ENCODE measurements at places on chromosomes 11 and 22.
A peak's percentile ranks its signal among the peaks of the same experiment; 100 is the strongest.

GRCh38 chr11:130088217-130088616 lies 18.5 kb downstream of the APLP2 start:
- DNase-seq = no peak

DNA sequence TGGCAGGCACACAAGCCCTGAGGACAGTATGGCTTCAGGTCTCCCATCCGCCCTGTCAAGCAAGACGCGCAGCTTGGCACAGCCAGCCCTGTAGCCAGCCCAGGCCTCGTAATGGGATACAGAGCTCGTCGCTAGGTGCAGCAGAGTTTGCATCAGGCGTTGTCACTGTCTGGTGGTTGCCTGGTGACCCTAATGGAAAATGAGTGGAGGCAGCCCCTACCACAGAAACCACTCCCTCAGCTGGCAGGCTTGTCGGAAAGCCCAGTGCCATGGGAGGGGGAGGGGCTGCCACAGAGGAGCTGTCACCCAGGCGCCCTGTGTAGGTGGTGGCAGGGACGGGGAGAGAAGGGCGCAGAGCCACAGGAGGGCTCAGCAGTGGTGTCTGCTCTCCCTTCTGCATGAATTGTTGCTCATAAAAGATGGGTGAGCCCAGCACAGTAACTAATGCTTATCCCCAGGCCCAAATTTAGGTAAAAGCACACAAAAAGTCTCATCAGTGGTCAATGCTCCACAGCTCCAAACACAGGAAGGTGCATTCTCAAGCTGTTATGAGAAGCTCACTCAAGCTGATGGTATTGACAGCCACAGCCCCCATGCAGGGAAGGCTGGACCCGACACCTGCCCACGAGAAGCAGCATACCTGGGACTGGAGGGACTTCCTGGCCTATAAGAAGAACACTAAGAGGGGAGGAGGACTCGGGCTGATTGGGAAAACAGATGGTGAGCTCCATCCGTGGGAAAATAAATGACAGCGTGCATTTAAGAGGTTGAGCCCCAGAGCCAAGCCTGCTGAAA lies 164.6 kb downstream of the ETS1 start:
- DNase-seq = peak; percentile 81

- no peak for DNase-seq
These were observed 2.3 kb downstream of the IL2RB start for GRCh38 chr22:37147186-37147990.

DNA sequence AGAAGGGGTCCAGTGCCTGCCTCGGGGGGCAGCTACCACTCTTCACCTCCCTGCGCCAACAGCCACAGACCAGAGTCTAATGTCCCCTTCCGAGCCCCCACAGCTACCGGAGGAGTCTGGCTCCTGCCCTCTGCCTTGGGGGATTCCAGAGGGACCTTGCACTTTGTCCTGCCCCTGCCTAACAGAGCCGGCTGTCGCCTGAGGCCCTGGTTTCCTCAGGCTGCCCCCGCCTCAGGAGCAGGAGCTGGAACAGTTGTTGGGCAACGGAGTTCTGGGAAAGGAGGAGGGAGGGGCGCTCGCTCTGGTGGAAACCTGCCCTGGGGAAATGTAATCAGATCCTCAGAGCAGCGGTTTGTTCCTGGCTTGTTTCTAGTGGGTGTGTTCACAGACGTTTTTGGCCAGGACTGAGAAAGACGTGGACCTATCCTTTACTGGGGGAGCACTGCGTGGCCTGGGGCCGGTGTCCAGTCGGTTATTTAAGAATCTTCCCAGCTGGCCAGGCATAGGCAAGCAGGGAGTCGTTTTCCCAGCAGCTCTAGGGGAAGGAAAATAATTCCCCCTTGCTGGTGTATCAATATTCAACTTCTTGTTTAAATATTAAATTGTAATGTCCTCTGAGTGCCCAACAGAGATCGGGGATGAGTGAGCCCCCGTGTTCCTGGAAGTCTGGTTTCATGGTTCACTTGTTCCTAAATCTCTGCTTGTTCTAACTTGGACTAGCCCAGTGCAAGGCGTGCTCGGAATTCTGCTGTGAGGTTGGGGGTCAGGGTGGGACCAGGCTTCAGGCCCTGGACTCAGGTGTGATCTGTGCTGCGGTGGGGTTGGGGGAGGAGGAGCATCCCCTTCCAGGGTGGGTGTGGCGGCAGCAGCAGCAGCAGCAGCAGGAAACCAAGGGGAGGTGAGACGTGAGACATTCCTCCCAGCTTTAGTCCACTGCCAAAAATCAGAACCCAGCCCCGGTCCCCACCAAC lies 32.1 kb downstream of the A4GALT start:
- no peak for DNase-seq

GRCh38 chr22:20968281-20968977 lies 1.4 kb downstream of the AIFM3 start:
- DNase-seq = no peak

DNA sequence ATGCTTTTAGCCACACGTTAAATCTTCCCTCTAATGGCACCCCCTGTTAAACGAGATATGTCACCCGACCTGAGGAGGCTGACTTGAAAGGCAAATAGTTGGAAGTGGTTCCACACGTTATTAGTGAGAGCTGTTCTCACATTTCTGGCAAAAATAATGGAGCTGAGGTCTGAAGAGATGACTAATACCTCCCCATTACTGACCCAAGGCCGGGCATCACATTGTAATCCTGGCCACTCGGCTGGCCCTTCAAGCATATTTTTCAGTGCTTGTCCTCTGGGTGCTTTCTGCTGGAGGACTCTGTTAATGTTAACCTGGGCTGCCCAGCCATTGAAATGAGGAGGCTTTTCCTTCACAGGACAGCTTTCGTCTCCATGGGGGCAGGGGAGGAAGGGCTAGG lies 260.0 kb upstream of the CADM1 start:
- DNase-seq = no peak

DNA sequence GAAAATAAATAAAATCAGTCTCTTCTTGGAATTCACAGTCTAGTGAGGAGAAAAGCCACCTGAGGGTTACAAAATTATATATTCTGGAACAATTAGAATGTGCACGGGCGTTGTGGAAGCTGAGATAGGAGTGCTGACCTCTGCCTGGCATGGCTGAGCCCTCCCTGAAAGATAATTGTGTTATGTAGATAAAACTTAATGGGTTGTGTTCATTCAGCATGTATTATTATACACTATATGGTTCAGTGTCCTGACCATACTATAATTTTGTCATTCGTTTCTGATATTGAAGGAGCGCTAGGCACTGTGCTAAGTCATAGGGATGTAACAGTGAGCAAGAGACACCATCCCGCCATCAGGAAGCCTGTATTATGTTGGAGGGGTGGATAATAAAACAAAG lies 3.7 kb downstream of the ACAT1 start:
- DNase-seq = no peak

DNA sequence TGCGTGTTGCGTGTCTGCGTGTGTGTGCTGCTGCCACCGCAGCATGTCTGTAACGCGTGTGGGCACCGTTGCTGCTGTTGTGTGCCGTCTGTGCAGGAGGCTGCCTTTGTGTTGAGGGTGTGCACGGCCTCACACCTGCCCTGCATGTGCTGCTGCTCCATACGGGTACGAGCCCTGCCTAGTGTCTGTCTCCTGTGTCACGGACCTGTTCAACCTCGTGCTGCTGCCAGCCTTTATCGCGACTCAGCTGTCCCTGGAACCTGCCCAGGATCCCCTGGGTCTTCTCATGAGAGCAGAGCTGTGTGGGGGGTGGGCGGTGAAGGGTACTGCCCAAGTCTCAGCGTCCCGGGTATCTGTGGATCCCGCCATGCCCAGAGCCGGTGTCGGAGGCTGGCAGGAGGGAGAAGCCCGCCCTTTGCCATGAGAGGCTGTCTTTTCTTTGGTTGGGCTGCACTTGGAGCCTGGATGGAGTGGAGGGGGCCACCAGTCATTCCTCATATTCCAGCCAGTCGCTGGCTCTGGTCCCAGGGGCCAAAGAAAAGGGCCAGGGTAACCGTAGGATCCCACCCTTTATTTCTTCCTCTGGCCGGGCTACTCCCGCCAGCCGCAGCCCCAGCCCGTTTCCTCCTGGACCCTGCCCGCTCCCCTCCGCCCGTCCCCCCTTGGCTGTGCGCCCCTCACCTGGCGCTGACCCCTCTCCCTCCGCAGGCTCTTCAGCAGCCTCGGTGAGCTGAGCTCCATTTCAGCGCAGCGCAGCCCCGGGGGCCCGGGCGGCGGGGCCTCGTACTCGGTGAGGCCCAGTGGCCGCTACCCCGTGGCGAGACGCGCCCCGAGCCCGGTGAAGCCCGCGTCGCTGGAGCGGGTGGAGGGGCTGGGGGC lies 7.8 kb upstream of the ACR start:
- DNase-seq = no peak

DNA sequence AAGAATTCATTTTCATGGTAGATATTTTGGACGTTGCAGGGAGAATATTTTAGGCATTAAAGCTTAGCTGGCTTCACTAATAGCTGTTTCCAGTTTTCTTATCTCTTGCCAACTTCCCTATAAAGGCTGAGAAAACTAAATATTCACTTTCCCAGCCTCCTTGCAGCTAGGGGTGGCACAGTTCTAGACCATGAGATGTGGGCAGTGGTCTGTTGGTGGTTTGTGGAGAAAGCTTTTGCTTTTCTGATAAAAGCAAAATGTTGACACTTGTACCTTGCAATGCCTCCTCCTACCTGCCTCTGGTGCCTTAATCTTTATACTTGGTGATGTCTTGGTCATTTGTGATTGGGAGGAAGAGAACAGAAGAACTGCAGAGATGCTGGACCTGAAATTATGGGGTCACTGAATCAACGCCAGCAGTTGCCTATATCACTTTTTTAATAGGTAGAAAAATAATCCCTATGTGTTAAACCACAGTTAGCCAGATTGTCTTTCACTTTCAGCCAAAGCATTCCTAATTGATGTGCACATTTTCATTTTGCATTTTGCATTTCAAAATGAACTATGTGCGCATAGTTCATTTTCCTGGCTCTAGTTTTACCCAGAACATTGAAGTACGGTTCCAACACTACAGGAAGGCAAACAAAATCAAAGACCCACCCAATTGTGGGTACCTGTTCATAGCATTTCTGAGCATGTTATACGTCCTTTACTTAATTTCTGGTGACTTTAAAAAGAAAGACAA lies 24.9 kb upstream of the ABTB2 start:
- DNase-seq = no peak

- no peak for DNase-seq
These were observed 729.8 kb downstream of the FAM181B start for GRCh38 chr11:82003671-82004515.

- no peak for DNase-seq
These were observed 8.6 kb downstream of the NAT10 start for GRCh38 chr11:34114014-34114413.

DNA sequence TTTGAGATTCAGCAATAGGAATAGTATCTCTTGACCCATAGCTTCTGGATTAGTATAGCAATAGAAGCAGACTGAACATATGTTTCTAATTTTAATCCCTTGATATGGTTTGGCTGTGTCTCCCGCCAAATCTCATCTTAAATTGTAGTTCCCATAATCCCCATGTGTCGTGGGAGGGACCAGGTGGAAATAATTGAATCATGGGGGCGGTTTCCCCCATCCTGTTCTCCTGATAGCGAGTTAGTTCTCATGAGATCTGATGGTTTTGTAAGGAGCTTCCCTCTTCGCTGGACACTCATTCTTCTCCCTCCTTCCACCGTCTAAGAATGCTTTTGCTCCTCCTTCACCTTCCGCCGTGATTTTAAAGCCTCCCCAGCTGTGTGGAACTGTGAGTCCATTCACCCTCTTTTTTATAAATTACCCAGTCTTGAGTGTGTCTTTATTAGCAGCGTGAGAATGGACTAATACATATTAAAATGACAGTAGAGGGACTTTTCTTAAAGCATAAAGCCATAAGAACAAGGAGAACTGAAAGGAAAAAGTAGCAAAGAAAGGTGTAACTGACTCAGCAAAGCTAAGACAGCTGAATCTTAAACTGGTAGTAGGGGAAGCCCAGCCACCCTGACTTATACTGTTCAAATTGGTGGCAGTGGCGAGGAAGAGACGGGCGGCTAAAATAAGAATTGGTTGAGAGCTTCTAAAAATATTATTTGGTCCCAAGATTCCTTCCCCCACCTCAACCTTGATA lies 20.3 kb upstream of the SLN start:
- DNase-seq = no peak

DNA sequence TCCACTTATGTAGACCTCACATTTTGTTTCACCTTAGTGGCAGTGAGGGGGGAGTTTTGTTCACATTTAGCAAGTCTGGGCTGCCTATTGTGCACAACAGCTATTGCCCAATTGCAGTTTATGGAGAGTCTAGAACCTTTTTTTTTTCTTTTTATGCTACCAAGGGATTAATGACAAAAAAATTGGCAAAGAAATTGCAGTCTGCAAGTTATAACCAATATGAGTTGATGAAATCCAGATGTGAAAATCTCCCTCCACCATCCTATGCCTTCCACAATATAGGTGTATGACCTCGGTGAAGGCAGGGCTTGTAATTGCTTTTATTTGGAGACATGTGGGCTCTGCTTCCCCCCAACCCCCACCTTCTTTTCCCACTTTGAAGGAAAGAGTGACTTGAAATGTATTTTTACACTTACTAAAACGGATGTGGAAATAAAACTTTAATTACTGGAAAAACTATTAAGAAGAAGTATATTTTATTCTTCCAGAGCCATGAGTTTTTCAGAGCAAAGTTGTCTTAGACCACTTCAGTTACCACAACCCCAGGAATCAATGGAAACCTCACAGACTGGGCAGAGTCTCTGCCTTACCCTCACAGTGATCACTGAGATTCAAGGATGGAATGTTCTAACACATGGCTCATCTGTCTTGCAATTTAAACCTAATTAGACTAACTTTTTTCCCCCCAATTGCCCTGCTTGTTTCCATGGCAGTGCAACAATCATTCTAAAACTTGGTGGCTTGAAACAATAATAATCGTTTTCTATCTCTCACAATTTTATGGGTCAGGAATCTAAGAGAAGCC lies 120.8 kb upstream of the SLC5A12 start:
- no peak for DNase-seq

GRCh38 chr11:123173040-123173855 lies 21.8 kb downstream of the CLMP start:
- DNase-seq = no peak

GRCh38 chr22:49422701-49423100 lies 405.0 kb downstream of the BRD1 start:
- DNase-seq = no peak

GRCh38 chr11:101336155-101336554 lies 206.5 kb upstream of the PGR start:
- no peak for DNase-seq

DNA sequence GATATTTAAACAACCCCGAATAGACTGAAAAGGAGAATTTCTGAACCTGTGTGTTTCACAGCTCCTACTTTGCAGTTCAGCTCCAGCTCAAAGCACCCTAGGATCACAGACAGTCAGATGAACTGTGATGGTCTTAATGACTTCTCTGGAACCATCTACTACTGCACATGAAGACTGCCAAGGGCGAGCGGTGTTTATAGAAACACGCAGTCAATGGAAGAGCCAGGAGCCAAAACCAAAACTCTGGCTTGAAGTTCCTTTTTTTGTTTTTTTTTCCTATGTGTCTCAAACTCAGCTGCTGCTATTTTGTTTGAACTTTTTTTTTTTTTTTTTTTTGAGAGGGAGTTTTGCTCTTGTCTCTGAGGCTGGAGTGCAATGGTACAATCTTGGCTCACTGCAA lies 382.6 kb upstream of the SYN3 start:
- no peak for DNase-seq

GRCh38 chr22:17060126-17060525 lies 24.7 kb upstream of the IL17RA start:
- no peak for DNase-seq

- peak; percentile 38 for DNase-seq
These were observed 561 bp downstream of the TRMT112 start for GRCh38 chr11:64316672-64317324.
